ENCODE measurements at places on chromosomes 5 and 9. TPM values are rescaled to one million over a fixed set of nuclear protein-coding genes. Genes with fewer than 3 reads are reported as not detected.

DNA sequence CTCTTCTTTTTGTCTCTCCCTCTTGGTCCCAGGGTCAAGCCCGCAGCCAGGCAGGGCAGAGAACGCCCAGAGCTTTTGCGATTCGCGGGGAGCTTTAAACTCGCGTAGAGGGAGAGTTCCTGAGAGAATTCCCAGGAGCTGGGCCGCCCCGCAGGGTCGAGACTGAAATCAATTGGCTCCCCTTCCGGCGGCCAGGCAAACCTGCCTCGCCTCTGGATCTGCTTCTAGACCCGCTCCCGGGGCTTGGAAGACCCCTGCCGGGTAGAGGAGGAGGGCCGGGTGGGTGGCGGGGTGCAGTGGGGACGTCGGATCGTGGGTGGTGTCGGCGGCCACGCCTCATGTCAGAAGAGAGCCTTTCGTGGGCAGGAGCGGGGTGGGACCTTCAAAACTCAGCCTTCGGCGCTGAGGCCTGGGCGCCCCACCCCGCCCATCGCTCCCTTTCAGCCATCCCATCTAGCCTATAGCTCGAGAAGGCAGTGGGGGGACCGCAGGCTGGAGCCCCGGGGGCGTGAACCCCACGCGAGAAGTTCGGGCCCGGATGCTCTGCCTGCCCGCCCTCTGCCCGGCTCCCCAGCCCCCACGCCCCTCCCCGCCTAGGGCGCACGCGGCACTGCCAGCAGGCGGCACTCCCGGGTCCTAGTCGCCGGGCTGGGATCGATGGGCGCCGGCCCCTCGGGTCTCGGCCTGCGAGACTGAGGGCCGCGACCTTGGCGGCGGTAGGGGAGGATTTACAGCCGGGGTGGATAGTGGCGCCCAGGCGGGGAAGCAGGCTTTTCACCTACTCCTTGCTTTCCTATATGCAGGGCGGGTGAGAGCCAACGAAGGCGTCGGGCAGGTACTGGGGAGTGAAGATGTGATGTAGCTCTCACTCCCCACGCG is 6.1 kb downstream of the PRDM6 start:
- no peak for DNase-seq

DNA sequence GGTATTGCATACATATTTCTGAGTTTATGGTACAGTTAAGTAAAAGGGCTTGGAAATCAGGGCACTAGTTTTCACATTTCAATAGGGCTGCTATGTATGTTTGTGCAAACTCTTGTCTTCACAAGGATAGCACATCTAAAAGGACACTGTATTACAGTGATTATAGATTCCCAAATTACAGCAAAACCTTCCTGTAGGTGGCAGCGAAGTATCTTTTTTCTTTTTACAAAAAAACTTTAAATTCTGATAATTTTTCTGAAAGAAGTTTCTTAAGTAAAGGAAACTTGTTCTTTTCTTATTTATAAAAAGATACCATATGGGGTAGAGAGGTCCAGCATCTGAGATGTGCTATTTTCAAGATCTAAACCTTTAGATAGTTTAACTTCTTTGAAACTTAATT is 337.8 kb downstream of the PTPRD start:
- DNase-seq = no peak

Gene SPATA31C1
- polyA plus RNA-seq = not detected

DNA sequence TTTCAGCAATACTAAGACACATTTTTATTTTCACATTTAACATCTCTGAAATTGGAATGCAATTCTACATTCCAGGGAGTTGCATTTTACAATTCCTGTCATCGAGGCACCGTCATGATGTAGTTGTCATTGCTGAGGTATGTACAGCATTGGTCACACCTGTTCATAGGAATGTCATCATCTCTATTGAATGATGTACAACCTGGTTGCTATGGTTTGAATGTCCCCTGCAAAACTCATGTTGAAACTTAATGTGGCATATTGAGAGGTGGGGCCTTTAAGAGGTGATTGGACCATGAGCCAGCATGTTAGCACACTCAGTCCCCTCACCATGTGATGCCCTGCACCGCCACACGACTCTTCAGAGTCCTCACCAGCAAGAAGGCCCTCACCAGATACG is 103.1 kb downstream of the CEMIP2 start:
- DNase-seq = no peak

DNA sequence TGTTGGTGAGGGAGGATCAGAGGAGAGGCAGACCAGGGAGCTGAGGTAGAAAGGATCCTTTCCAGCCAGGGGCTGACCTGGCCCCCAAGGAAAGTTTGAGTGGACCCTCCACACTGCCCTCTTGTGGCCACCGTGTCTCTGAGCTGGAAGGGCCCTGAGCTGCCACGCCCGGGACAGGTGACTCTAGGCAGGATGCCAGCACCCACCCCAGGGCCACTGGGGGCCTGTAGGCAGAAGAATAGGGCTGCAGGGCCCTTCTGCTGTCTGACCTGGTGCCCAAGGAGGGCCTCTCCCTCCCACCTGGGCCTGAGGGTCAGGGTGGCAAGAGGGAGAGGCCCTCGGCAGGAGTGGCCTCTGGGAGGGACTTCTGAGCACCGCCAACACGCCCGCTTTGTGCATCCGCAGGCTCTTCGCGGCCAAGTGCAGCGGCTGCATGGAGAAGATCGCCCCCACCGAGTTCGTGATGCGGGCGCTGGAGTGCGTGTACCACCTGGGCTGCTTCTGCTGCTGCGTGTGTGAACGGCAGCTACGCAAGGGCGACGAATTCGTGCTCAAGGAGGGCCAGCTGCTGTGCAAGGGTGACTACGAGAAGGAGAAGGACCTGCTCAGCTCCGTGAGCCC is 76.8 kb downstream of the LMX1B start:
- DNase-seq = no peak

DNA sequence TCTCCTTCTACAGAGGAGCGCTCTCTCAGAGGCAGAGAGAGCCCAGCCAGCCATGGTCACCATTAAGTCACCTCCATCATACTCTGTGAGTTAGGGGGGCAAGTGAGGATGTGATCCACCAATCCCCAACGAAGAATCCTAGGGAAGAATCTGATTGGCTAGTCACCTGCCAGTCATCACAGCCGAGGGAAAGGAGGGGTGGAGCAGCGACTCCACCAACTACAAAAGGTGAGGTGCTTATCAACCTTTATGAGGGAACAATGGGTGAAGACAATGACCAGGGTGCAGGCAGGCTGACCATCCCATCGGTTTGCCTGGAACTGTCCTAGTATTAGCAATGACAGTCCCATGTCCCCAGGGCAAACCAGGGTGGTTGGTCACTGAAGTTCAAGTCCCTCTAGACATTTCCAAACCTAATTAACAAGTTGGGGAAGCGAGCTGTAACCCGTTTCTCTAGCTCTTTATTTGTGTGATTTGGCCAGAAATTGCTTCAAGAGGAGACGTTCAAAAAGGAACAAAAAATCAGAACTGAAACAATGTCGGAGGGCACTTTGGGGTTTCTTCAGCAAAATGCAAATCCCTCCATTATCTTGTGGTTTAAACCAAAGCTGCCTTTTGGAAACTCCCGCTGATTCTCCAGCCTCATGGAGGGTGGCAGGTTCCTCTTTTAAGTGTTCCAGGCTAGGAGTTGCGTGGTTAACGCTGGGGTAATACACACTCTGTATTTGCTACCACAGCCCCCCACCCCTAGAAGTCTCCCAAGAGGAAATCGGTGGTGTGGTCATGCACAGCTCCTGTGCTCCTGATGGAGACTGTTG is 18.8 kb upstream of the FCN1 start:
- DNase-seq = no peak

Measured in AG04450 (cell line).